ENCODE measurements at places on chromosomes 11 and 22.
A peak's percentile ranks its signal among the peaks of the same experiment; 100 is the strongest.

GRCh38 chr11:75563501-75563977 lies 1.5 kb downstream of the SERPINH1 start:
- DNase-seq: peak; percentile 50

DNA sequence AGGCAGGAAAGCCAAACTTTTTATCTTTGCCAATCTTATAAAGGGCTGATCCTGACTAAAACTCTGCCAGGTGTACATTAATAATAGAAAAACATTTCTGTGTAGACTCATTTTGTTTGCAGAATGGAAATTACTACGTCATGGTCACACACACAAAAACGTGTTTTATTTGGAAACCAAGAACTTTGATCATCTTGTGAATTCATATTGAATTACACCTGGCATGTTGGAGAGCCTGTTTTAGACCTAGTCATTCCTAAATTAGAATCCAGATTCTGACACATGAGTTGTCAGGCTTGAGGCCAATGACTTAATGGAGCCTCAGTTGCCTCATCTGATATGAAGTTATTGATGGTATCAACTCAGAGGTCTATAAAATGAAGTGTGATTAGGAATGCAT lies 235.6 kb upstream of the TENM4 start:
- no peak for DNase-seq

- peak; percentile 31 for DNase-seq
Observed at GRCh38 chr11:107819361-107820014, 39.1 kb downstream of the SLC35F2 start.

GRCh38 chr11:9859554-9860305 lies 195.9 kb downstream of the SWAP70 start:
- peak; percentile 11 for DNase-seq

DNA sequence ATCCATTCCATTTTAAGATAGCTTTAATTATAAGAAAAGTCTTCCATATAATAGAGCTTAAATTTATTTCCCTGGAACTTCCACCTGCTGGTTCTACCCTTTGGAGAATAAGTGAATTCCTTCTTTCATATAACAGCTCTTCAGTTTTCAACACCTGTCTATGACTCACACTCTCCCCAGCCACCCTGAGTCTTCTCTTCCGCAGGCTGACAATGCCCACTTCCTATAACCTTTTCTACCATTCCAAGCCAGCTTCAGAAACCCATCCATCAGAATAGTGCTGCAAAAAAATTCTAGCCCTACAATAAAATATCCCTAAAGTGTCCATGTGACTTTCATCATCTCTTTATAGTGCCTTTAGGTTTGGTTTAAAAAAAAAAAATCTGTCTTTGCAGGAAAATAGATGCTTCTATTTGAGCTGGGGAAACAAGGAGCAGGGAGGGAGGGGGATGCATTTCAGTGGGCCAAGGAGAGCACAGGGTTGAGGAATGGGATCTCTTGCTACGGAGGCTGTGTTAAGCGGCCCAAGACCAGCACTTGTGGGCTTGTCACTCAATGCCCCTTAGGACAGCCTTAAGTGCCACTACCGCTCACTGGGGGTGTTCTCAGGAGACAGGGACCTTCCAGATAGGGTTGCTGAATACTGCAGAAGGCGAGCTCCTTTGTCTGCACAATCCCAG lies 178.6 kb downstream of the DSCAML1 start:
- peak; percentile 18 for DNase-seq

Data from foreskin keratinocyte (primary cell).